ENCODE measurements at places on chromosomes 3 and 15. TPM values are rescaled to one million over a fixed set of nuclear protein-coding genes. Genes with fewer than 3 reads are reported as not detected.

- DNase-seq: no peak
Observed at GRCh38 chr15:39153058-39153714, 427.7 kb upstream of the THBS1 start.

The KCNH8 gene
- not detected for total RNA-seq

- peak; percentile 88 for DNase-seq
Observed at GRCh38 chr15:84685304-84685703, 27.3 kb upstream of the NMB start.

DNA sequence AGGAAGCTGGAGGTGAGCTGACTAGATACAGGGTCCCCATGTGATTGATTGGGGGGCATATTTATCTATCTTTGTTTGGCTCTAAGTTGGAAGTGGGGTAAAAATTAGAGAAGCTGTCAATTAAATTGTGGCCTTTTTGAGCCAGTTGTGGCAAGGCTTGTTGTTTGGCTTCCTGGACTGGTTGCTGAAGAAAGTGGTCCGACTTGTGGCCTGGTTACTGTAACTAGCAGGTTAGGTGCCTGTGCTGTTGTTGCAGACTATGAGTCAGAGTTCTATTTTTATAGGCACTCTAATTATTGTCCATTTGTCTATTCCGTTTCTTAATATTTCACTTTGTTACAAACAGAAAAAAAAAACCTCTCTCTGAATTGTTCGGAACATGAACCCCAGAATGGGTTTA lies 129.1 kb upstream of the CNTN6 start:
- DNase-seq: no peak

The ALPK3 gene
- 0.25 TPM for total RNA-seq

DNA sequence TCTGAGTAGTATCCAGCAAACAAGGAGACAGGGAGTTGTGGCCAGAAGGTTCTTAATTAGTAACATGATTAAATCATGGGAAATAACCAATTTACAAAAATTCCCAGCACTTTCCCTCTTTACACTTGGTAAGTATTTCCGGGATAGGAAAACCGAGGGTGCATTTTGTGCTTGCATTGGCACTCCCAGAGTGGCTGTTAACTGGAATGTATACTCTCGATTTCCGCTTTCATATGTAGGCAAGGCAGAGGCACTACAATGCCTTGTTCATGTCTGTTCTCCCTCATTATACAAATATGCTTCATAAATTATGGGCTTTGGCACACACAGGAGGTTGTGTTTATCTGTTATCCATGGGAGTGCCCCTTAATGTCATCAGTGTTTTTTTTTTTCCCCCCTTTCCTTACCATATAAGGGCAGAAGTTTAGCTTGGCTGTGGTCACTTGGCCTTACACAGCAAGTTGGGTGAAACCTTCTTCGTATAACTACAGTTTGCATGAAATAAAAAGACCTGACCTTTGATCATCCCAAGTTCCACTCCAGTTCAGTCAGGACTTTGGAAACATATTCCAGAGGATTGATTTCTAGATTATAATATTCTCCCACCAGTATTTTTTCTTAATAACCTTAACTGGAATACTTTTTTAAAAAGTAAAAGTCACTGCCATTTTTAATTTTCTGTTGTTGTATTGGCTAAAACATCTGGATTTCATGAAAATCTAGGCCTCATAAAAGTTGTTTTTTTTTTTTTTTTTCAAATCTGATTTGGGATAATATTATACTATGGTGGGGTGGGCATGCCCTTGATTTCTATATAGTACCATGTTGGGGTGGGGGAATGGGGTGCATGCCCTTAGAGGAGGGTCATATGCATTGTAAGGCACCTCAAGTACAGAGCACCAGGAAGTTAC lies 8.9 kb downstream of the TPM1 start:
- DNase-seq: peak; percentile 76
